T-helper 17 cell (primary cell): ENCODE measurements at places on chromosomes 4 and X. TPM values are rescaled to one million over a fixed set of nuclear protein-coding genes. Genes with fewer than 3 reads are reported as not detected.
A peak's percentile ranks its signal among the peaks of the same experiment; 100 is the strongest.

The PRRG3 gene
- not detected for total RNA-seq

The PDZD11 gene
- total RNA-seq = 12.1 TPM

The SPANXN4 gene
- total RNA-seq = not detected

The ADH1C gene
- not detected for total RNA-seq

DNA sequence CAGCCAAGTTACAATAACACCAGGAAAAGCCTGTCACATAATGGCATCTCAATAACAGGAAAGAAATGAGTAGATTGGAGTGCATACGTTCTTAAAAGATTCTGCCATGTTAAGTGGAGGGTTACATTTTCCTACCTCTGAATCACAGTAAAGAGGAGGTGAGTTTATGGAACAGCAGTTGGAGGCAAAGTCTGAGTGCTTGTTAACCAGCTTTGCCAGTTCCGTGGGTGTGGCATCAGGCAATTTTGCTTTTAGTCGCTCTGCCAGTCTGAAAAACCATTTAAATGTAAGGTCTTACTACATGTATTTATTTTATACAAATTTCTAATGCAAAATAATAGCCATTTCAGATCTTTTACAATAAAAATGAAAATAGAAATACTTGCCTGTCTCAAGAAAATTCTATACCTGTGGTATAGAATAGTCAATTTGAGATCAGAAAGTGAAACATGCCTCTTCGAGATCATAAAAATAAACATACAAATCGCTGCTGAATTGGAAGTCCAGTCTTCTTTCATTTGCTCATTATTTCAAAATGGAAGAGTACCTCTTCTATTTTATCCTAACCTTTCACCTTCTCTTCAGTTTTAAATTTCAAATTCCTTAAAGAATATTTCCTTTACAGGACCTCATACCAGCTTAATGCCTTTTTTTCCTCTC, 31.4 kb downstream of the GC start:
- no peak overlapping the region for H3K27ac ChIP-seq
- no peak for DNase-seq
- H3K4me1 ChIP-seq = no peaks in the 10 kb centered on the region
- no peaks in the 10 kb centered on the region for H3K36me3 ChIP-seq
- H3K4me3 ChIP-seq = no peak overlapping the region

GRCh38 chr4:94458682-94459081, 6.9 kb downstream of the PDLIM5 start:
- DNase-seq = no peak
- H3K27me3 ChIP-seq = no peaks in the 10 kb centered on the region
- no peak overlapping the region for H3K4me3 ChIP-seq
- H3K4me1 ChIP-seq = peaks cover 26% of the 10 kb centered on the region
- no peak overlapping the region for H3K27ac ChIP-seq

GRCh38 chr4:98290511-98290910, 29.3 kb downstream of the RAP1GDS1 start:
- H3K27ac ChIP-seq = peak overlapping the region; percentile 86
- H3K36me3 ChIP-seq = no peaks in the 10 kb centered on the region
- no peaks in the 10 kb centered on the region for H3K27me3 ChIP-seq
- peaks cover 21% of the 10 kb centered on the region for H3K4me1 ChIP-seq
- no peak for DNase-seq

DNA sequence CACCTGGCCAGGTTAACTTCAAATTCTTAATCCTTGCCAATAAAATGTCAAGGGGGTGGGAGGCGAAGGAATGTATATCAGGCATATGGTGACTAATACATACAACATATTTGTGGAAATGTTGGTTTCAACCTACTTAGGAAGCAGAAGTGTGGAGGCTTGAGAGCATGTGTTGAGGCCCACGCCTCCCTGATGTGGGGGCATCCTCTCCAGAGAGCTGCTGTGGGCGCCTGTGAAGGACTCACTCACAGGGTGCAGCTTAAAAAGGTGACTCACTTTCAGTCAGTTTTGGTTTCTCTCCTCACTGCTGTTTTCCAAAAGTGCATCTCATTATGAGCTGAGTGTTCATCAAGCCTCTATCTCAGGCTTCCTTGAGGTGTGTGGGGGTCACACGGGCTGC, 27.5 kb downstream of the LNX1 start:
- no peaks in the 10 kb centered on the region for H3K4me1 ChIP-seq
- no peak overlapping the region for H3K4me3 ChIP-seq
- H3K36me3 ChIP-seq = no peaks in the 10 kb centered on the region
- H3K27me3 ChIP-seq = peaks cover 30% of the 10 kb centered on the region
- DNase-seq = no peak

DNA sequence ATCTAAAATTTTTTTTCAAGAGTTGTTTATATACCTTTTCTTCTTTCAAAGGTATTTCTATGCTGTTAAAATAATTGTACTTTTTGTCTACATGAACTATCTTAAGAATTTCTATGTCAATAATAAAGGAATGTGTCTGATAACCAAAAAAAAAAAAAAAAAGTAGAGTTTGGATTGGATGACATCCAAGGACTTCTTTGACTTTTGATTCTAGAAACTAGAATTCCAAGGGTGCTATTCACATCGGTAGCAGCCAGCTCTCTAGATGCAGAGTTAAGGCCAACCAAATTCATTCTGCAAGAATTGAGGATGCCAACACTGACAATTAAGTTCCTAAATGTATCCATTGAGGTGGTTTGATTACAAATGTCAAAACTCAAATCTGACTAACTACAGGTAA, 42.0 kb upstream of the PRKG2 start:
- H3K4me1 ChIP-seq = no peaks in the 10 kb centered on the region
- H3K27ac ChIP-seq = no peak overlapping the region
